ENCODE measurements at places on chromosomes 7 and 10.

DNA sequence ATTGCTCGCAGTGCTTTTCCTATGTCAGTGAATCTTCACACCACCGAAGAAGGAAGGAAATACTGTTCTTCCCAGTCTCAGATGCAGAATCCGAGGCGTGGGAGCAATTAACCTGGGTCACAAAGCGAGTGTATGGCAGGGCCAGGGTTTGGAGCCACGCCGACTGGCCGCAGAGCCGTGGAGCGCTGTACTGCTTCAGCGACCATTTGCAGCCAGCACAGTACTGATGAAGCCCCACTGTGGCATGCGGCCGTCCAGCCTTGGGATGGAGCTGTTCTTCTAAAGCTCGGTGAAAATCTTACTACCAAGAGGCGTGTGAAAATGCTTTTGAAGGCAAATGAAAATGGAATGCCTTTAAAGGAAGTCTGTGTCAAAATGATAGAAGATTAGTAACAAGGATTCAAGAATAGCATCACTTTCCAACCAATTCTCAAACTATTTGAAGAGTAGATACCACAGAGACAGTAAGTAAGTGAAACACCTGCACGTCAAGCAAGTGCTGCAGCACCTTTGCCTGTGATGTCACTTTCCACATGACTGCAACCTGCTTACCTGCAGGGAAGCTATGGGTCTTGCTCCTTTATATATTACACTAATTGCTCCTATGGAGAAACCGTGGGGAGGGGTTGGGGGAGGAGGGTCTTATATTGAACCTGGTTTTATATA, 4.9 kb downstream of the PPP2R2D start:
- no peak for DNase-seq

DNA sequence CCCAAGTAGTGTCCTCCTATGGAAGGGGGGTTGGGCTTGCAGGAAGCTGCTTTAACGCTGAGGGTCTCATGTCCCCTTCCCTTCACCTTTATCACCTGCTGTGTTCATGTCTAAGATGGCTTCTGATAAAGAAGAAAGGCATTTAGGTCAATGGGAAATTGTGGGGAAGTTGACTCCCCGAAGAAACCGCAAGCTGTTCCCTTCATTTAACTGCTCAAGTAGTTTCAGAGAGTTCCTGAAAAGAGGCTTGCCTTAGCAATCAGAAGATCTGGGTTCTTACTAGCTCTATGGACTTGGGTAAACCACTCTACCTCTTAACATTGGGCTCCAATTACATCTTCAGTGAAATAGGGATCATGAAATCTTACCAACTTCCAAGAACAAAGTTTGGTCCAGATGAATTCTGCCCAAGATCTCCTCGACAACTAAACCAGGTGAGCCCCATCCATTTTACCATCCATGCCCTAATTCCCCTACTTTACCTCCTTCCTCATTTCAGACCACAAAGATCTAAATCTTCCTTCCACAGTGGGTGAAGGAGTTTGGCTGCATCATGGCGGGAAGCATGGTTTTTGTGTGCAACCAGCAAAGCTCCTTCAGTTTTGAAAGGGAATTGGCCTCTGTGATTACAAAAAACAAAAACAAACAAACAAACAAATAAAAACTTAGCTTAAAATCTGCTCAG, 30.4 kb upstream of the UCN3 start:
- no peak for DNase-seq

DNA sequence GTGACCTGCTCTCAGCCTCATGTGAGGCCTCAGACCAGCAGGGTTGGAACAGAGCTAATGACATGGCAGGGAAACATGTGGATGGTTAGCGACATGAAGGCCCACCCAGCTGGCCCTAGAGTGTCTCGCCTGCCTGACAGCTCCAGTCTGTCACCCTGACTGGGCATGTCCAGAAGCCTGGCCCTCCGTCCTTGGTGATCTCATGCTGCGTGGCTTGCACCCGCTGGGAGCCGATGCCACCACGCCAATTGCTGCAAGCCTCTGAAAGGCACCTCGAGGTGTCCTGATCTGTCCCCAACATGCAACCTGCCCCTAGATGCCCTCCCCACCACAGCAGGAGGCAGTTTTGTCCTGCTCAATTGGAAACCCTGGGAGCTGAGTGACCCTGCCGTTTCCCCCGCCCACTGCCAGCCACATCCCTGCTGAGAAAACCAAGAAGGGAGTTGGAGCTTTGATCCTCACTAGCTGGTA, 27.8 kb upstream of the RET start:
- no peak for DNase-seq

DNA sequence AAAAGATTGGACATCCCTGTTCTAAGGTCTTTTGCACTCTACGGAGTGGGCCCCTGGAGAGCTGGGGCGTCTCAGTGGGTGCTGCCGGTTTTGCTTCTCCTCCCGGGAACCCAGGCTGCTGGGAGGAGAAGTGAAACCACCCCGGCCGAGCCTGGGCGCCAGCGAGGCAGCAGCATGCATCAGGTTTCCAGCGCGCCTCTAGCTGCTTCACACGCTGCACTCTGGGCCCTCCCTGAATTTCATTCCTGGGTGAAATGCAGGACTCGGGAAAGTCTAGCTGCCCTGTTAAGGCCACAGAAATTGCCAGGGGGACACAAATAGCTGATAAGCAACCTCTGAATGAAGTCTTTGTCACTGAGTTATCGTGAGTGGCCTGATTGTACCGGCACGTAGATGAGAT, 127.4 kb downstream of the TRRAP start:
- no peak for DNase-seq

DNA sequence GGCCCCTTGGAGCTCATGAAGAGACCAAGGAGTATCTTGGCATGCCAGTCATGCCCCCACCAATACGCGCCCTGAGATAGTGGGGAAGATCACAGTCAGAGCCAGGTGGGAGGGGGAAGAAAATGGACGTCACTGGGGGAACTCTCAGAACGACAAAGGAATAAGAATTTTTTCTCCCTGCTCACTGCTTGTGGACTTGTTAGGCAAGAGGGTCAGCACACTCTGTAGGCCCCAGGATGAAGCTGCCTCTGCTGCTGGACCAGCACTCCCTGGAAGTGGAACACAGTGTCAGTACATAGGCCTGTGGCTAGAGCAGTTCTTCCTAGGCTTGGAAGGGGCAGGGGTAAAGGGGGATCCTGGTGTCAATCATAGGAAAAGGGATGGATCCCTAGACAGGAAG, 46.5 kb downstream of the DRGX start:
- no peak for DNase-seq

DNA sequence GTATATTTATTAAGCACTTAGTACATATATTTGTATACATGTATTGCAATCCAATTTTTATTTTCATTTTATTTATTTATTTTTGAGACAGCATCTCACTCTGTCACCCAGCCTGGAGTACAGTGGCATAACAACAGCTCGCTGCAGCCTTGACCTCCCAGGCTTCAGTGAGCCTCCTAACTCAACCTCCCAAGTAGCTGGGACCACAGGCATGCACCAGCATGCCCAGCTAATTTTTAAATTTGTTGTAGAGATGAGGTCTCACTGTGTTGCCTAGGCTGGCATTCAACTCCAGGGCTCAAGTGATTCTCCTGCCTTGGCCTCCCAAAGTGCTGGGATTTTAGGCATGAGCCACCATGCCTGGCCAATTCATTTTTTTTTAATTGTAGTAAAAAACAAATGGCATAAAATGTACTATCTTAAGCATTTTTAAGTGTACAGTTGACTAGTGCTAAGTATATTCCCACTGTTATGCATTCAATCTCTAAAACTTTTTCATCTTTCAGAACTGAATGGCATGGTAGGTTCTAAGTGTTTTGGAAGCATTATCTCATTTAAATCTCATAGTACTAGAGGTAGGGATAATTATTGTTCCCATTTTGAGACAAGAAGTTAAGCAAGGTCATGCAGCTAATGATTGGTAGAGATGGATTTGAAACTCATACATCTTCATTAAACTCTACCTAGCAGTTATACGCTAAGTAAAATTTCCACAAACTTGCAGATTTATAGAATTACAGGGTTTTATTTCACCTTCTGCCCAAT, 264.0 kb upstream of the NFE2L3 start:
- no peak for DNase-seq

DNA sequence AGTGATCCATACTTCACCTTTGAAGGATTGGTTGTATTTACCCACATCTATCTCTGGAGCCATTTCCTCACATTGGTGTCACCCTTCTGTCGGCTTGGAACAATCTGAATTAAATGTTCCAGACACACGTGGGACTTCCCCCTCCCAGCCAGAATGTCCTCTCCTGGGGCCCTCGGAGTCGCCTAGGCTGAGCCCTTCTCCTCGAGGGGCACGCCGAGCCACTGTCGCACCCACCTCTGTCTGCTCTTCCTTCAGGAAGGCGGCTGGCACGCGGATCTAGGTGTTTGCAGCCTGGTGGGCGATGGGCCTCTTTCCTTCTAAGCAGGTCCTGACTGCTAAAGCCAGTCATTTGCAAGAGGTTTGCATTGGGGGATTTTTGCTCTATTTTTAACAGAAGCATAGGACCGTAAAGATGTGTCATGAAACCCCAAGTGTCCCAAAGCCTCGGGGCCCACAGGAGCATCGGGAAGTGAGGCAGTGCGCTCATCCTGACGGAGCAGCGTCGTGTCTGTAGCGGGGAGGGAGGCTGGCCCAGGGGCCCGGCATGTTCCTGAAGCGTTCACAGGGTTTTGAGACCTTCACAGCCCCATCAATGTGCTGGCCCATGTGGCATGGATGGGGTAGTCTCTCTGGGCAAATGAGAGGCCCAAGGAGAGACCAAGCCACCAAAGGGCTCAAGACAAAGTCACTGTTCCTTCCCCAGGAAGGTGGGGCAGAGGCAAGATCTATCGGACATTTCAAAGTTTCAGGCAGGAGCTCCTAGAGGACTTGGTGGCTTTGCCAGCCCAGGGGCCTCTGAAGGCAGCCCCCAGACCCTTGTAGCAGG, 86.7 kb downstream of the RGS10 start:
- no peak for DNase-seq

DNA sequence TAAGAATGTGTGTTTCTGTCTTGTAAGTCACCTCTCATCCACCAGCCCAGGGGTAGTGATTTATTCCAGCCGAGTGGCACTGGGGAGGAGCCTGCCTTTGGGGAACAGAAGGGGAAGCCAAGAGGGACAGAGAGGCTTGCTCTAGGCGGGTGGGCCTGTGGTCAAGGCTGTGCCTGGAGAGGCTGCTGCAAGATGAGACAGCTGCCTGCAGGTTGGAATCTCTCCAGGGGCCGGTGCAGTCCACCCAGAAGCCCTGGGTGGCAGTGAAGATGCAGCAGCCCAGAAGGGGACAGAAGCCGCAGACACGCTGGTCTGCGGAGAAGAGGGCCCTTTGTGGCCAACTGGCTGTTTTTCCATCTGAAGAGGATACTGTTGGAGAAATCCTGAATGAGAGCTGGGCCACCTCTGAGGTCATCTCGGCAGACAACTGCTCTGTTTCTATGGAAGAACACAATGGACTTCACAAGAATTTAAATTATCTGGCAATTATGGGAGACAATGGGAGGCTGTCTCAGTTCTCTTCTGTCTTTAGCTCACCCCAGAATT, 175.7 kb downstream of the GFRA1 start:
- no peak for DNase-seq

DNA sequence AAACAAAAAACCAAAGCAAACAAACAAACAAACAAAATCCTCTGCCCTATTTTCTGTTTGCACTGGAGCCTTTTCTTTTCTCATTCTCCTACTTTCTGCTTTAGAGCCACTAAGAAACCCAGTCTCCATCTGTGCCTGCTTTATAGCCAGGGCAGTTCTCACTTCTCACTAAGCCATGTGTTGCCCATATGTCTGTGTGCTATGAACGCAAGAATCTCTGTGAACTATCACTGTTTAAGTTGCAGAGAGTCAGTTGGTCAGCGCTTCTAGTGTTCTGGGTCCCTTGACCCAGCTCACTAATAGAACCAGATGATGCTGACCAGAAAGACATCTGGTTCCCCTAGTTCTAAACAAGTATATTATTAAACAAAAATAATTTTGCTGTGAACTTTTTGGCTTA, 81.4 kb downstream of the FAM185A start:
- no peak for DNase-seq

DNA sequence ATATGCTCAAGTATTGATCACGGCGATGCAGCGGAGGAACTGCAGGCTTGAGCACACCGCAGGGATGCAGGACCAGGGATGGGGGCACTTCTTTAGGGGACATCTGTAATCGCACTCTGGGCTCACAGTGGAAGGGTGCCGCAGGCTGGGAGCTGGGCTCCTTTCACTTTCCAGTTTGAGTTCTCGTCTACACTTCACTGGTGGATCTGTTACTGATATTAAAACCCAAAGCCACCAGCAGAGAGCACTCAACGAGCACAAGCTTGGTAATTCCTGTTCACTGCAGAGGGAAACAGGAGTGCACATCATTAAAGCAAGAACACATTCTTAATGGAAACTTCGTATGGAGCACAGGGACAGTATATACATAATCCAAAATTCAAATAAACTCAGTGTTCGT, 91.3 kb downstream of the PARD3 start:
- no peak for DNase-seq

DNA sequence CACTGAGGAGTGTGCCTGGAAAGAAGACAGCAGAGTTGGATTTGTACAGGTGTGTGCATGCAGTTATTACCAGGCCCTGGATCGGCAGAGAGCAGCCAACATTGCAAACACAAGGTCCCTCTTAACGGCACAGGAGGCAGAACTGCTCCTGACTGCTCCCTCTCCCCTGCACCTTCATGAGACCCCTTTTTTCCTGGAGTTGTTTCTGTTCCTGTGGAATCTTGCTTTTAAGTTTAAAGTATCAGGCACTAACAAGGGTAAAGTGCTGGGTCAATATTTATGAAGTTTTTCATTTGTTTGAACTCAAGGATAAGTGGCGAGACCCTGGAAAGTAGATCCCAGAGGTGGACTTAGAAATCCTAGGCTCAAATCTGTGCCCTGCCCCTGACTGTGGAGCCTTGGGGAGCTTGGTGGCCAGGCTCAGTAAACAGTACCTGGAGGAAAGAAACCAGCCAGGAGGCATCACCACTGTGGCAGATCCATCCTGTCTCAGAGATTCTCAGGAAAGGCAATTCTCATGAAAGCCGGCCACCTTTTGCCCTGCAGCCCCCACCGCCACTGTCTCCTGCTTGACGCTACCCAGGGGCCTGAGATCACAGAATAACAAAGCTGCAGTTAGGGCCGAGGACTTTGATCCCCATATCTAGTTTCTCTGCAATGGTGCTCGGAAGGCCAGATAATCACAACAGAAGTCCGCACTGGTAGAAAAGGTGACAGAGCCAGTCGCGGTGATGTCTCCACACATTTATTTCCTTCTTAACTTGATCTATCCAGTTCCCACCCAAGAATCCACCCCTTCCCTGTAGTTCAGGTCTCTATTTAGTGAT, 36.7 kb downstream of the DDC start:
- DNase-seq: no peak

DNA sequence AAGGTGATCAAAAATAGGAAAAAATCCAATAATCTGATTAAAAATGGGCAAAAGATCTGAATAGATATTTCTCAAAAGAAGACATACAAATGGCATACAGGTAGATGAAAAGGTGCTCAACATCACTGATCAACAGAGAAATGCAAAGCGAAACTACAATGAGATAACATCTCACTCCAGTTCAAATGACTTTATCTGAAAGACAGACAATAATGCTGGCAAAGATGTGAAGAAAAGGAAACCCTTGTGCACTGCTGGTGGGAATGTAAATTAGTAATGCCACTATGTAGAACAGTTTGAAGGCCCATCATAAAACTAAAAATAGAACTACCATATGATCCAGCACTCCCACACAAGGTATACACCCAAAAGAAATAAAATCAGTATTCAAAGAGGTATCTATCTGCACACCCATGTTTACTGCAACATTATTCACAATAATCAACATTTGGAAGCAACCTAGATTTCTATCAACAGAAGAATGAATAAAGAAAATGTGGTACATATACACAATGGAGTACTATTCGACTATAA, 85.0 kb downstream of the LRRN3 start:
- no peak for DNase-seq
